Stimulated activated CD4-positive, alpha-beta T cell treated with anti-CD3 and anti-CD28 coated beads, Interleukin-4, amount 100 ng/mL, for 48 hours (primary cell): ENCODE measurements at places on chromosomes 3 and 15.

DNA sequence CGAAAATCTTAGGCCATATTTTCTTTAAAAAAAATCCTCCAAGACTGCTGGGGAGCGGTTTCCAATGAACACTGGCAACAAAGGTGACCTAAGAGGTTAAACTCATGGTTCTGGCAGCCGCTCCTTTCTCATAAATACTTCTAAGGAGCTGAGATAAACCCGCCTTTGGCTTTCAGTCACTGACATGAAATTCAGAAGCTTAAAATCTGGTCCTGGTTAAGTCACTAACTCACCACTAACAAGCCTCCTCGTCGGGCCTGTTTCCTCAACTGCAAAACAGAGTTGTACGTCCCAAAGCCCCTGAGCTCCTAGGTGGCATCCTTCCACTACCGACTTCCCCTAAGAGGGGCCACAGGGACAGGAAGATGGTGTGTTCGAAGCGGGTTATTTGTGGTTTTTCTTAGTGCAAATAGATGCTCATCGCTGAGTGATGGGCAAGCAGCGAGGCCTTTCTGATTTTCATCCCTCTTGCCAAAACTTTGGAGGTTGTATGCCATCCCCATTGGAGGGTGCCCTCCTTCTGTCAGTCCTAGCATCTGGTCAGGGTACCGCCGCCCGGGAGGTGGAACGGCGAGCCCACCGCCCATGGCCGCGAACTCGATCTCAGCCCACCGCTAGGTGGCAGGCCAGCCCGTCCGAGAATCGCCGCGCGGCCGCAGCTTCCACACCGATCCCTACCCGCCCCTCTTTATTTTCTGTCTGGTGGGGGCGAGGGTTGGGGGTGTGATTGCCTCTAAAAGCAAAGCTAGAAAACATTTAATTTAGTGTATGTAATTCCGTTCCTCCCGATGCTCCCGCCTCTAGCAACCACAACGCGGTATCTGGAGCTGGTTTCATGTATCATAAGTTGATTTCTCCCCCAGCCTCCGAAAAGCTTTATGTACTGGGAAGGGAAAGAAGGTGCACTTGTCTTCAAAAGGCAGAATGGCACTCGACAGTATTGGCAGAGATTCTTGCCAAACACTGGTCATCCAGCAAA, 4.6 kb downstream of the BCL6 start:
- peak; percentile 69 for DNase-seq

DNA sequence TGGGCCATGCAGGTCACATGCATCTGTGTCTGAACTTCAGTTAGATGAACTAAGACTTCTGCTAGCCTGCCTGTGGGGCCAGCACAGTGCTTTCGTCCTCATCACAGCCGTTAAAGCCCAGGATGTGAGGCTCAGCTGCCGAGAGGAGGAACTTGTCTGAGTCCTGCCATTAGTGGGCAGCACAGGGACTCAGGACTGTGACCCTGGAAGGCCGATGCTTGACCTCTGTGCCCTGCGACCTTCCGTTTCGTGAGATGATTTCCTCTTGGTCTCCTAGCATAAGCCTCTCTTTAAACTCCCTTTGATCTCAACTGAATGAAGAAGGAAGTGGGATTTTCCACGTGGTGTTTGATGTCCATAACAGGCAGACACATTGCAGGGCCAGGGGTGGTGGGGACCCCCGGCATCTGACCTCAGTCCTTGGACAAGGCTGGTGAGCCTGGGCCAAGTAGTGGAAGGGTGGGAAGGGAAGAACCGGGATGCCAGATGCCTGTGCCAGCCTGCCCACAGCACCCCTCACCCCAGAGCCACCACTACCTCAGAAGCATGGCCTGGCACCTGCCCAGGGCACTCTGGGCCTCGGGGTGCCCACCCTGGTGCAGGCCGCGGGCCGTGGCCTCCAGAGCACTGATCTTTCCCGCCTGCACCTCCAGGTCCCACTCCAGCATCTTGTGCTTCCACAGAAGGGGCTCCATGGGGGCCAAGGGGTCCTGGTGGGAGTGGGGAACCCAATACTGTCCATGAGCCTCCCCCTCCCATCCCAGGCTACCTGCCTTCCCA, 21.6 kb downstream of the PLA2G4B start:
- DNase-seq = no peak

- DNase-seq = no peak
Measured at GRCh38 chr15:59278120-59278519, 71.5 kb downstream of the LDHAL6B start.

DNA sequence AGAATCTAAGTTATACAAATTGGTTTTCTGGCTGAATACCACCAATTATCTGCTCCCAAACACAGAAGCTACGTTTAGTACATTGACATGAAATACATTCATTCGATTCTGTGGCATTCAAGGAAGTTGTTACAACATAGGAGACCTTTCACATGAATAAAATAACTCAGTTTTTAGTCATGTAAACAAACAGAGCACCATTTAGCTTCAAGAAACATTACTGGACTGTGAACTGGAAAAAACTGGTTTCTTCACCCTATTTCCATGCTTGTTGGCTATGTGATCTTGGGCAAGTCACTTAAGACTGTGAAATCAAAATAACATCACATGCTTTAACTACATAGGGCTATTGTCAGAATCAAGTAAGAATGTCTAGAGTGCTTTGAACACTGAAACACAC, 46.2 kb downstream of the NRG4 start:
- no peak for DNase-seq

GRCh38 chr3:173584838-173585831, 187.6 kb downstream of the NLGN1 start:
- DNase-seq = no peak

- no peak for DNase-seq
Measured at GRCh38 chr3:146966124-146966523, 361.0 kb upstream of the PLSCR5 start.

DNA sequence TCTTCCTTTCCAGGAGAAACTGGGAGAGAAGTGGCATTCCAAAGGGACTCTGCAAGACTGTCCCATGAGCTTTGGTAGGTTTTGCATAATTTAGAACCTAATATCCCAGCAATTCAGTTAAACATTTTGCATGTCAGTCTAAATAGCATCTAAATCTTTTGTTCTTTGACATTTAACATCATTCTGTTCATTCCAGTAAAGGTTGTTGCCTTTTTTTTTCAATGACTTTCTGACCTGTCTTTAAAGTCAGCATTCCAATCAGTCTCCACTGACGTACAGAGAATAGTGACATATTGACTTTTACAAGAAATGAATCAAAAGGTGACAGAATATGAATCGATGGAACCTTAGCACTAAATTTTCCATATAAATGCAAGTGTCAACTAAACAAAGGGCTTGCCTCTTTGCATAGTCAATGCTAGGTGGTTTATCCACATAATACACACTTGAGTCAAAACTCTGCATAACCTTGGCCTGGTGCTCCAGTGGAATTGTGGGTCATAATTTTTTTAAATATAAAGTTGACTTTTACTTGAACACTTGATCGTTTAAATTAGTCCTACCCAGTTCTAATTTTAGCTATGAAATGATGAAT, 370.1 kb downstream of the CNTN6 start:
- no peak for DNase-seq

DNA sequence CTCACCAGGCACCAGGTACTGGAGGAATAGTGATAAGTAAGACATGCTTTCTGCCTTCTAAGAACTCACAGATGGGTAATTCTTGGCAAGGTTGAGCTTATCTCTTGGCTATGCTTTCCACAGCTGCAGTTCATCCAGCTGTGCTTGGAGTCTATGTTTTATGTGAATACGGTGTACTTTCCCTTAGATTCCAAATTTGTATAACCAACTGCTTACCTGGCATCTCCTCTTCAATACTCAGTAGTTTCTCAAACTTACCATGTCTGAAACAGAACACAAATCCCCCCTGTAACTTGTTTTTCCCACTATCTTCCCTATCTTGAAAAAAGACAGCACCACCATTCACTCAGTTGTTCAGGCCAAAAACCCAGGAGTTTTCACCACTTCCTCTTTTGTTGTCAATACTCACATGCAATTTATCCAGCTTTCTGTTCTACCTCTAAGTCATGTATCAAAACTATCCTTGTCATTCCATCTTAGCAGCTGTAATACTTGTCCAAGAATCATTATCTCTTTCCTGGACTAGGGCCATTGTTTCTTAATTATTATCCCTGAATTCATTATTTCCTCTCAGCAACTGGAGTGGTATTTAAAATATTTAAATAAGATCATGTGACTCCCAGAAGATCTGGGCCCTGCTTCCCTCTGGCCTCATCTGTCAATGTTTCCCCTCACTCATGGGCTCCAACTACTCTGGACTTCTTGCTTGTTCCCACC, 32.6 kb downstream of the COL6A5 start:
- DNase-seq = no peak

DNA sequence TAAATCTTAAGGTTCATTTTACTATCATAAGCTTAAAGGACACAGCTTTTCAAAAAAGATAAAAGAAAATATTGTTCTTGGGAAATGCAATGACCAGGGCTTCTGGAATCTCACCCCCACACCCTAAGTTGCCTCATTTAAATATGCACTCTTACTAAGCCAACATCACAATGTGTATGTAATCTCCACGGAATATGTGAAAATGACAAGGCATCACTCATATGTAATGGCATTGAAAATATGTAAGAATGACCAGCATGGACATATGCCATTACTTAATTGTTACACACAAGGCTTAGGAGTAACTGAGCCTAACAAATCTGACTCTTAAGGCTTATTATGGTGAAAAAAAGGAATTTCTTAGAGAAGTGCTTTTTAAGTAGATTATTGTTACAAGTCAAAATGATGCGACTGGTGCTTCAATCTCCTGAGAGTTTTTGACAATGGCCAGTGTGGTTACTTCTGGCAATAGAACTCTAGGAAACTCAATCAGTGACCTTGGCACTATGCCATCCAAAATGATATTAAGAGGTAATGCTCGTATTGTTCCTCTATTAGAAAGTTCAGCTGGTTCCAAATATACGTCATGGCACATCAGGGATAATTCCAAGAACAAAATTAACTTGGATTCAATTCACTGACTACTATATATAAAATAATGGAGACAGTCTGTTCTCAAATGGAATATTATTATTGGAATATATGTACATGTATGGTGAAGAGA, 290.0 kb upstream of the PLSCR5 start:
- no peak for DNase-seq

DNA sequence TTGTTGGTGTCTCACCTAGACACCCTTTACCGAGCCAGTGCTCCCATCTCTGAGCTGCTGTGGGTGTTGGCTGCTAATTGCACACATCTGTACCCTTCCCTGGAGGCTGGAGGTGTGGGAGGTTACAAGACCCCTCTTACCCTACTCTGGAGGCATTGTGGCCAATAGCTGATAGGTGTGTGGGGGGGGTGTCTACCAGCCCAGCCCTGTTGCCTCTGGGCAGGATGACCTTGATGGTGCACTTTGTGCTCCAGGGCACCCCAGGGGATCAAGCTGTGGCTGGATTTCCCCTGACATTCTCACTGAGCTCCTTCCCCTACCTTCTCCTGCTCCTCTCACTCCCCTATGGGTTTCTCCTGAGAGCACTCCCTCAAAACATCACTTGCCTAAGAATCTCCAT, 104.7 kb upstream of the ADPGK start:
- no peak for DNase-seq

- no peak for DNase-seq
Measured at GRCh38 chr15:48625126-48625525, 20.4 kb downstream of the FBN1 start.
